A549 treated with Hydrocortisone at 1 μM for 4 hours (cell line): ENCODE measurements at places on chromosomes 4 and X. TPM values are rescaled to one million over a fixed set of nuclear protein-coding genes. Genes with fewer than 3 reads are reported as not detected.

The LUZP4 gene
- total RNA-seq: not detected in 5 replicates

The IBSP gene
- not detected in 5 replicates for total RNA-seq

The P2RY10 gene
- not detected in 5 replicates for total RNA-seq

The HTR2C gene
- total RNA-seq: not detected in 5 replicates

The LANCL3 gene
- not detected in 5 replicates for total RNA-seq

The IL9R gene
- 0.08 to 0.44 TPM (median 0.22 TPM) in 5 replicates for total RNA-seq

The GPAT3 gene
- total RNA-seq: 28.7 to 37.0 TPM (median 33.5 TPM) in 5 replicates

The OTOP1 gene
- total RNA-seq: not detected in 5 replicates

The TSC22D3 gene
- total RNA-seq: 186 to 243 TPM (median 216 TPM) in 5 replicates

The FAT1 gene
- total RNA-seq: 130 to 217 TPM (median 151 TPM) in 5 replicates

The CLNK gene
- total RNA-seq: not detected in 5 replicates

The EVC gene
- 7.9 to 11.1 TPM (median 10.6 TPM) in 5 replicates for total RNA-seq

The CPZ gene
- 0.15 to 0.35 TPM (median 0.24 TPM) in 5 replicates for total RNA-seq

The SSX1 gene
- total RNA-seq: not detected in 5 replicates

The VCX3B gene
- total RNA-seq: not detected in 5 replicates

The TENM3 gene
- total RNA-seq: 0.92 to 1.6 TPM (median 1.5 TPM) in 5 replicates
